NCI-H1048 (cell line): ENCODE measurements at places on chromosomes 13 and 19.

- no peak for DNase-seq
Measured at GRCh38 chr13:31022928-31023530, 90.6 kb downstream of the TEX26 start.

- DNase-seq: peak; percentile 4
Measured at GRCh38 chr13:29362849-29363604, 232.5 kb downstream of the SLC7A1 start.

DNA sequence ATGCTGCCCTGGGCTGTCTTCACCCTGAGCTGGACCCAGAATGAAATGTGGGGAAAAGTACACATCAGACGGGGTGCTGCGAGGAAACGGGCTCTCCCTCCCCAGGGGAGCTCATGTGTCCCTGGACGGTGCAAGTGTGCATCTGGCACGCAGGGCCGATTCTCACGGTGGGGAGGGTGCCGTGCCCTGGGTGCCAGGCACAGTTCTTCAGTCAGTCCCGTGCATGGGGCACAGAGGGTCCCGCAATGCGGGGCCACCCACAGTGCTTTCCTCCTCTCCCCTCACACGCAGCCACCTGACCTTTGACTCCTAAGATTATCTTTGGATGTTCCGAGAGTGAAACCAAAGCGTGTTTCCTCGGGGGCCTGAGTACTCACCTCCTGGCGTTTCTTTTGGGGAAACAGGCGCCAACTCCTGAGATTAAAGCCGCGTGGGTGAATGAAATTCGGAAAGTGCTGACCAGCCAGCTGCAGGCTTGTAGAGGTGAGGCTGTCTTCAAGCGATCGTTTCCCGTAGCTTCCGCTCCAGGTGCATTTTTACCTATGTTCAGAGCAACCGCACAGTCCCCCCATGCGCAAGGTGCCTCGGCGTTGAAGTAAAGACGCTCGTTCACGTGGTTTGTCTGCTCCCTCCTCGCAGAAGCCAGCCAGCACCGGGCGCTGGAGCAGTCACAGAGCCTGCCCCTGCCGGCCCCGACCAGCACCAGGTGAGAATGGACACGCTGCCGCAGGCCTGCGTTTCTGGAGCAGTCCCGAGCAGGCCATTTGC, 17.5 kb upstream of the F7 start:
- DNase-seq: no peak

DNA sequence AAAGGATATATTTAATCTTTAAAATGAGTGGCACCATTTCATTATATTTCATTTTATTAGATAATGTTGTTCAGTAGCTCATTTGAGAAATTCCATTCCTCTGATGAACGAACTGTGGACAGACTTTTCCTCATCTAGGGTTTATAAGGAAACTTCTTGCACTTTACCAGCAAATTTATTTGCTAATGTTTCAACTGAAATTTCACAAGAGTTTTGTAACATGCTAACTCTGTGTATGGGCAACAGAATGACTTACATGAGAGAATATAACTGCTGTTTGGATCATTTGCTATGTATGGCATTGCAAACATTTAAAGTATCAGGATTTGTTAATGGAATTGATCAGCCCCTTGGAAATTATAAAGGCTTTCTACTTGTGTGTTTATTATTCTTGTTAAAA, 3.7 kb upstream of the IRS2 start:
- DNase-seq: no peak

GRCh38 chr19:32453736-32454135, 48.2 kb downstream of the DPY19L3 start:
- DNase-seq: no peak

GRCh38 chr19:3612901-3613741, 6.4 kb upstream of the TBXA2R start:
- no peak for DNase-seq

GRCh38 chr19:33465834-33466233, 55.8 kb downstream of the PEPD start:
- no peak for DNase-seq

DNA sequence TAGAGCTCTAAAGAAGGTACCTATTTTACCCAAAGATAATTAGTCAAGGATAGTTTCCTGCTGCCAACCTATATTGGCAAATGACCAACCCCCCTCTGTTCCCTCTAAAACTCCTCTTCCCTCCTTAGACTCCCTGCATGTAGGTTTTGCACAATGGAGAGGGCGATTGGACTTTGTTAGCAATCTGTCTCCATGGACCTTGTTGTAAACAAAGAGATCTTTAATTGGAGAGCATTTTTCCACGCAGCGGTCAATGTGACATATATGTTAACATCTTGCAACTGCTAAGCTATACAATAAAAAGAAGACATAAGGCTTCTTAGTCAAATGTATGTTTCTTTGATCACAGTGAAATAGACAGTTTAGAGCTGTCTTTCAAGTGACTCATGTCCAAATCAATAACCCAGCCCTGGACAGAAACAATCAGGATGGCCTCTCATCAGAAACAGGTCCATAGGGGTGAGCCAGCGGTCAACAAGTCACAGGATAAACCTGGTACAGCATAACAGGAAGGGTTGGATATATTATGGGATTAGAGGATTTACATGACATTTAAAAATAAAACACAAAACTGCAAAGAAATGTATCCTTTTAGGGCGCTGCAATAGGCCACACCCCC, 69.7 kb upstream of the UBL3 start:
- no peak for DNase-seq

DNA sequence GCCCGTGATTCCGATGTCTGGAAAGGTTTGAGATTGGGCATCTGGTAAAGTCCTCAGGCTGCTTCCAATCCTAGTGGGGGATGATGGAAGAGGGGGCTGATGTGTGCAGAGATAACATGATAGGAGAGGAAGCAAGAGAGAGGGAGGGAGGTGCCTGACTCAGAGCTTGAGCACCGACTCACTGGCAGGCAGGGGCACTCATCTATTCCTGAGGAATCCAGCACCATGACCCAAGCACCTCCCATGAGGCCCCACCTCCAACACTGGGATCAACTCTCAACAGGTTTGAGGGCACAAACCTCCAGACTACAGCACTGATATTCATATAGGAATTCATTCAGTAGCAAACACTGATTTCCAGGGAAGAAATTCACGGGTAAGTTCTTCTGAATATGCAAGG, 5.6 kb upstream of the SIGLEC9 start:
- no peak for DNase-seq

DNA sequence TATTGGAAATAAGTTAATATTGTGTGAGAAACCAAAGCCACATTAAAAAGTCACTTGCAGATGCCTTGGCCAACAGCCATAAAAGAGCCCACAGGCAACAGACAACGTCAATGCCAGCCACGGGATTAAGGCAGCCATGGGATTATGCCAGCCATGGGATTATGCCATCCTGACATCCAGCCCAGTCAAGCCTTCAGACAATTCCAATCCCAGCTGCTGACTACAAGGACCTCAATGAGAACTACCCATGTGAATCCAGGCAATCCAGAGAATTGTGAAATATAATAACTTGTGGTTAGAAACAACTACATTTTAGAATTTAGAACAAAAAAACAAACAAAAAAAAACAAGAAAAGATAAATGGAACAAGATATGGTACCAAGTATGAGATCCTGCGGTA, 356.6 kb downstream of the EFNB2 start:
- DNase-seq: no peak

GRCh38 chr13:46109451-46109850, 4.6 kb upstream of the CPB2 start:
- no peak for DNase-seq

- no peak for DNase-seq
Measured at GRCh38 chr19:10407096-10407495, 3.8 kb upstream of the CDC37 start.

GRCh38 chr19:10372690-10373089, 7.7 kb downstream of the TYK2 start:
- no peak for DNase-seq

DNA sequence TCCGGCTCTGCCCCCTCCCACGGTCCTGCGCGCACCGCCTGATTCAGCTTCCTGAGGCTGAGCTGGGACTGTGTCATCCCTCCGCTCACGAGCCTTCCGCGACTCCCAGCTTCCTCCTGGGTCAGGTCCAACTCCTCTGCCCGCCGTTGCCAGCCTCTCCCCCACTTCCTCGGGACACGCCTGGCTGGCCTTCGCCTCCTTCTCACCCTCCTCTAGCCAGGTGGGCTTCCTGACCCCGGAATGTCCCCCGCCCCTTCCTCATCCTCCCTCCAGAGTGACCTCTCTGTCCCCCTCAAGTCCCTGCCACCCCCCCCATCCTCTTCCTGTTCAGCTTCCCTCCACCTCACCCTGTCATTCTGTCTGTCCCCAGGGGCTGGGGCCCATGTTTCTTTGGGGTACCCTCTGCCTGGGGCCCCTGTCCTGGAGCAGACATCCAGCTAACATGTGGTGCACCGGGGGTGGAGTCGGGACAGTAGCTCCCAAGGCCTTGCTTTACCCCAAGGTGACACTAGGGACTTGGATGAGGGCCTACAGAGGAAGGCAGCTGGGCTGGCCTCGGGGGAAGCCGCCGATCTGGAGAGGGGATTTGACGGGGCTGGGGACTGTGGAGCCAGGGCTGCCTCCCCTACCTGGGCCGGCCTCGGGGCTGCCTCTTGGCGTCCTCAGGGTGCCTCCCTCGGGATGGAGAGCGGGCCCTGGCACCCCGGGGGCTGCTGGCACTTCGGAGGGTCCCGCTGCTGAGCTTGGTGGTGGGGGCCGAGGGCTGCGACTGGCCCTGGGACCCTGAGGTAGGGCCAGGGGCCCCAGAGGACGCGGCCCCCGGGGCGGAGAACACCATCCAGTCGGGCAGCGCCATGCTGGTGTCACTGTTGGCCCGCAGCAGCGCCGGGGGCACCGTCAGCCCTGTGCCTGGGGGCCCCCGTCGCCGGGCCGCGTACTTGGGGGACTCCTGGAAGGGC, 16.5 kb downstream of the SHANK1 start:
- no peak for DNase-seq

GRCh38 chr13:97130190-97130589, 91.9 kb upstream of the MBNL2 start:
- no peak for DNase-seq

- peak; percentile 14 for DNase-seq
Measured at GRCh38 chr13:32314271-32315237, 609 bp downstream of the ZAR1L start.

- no peak for DNase-seq
Measured at GRCh38 chr13:99002172-99002710, 24.4 kb upstream of the DOCK9 start.

DNA sequence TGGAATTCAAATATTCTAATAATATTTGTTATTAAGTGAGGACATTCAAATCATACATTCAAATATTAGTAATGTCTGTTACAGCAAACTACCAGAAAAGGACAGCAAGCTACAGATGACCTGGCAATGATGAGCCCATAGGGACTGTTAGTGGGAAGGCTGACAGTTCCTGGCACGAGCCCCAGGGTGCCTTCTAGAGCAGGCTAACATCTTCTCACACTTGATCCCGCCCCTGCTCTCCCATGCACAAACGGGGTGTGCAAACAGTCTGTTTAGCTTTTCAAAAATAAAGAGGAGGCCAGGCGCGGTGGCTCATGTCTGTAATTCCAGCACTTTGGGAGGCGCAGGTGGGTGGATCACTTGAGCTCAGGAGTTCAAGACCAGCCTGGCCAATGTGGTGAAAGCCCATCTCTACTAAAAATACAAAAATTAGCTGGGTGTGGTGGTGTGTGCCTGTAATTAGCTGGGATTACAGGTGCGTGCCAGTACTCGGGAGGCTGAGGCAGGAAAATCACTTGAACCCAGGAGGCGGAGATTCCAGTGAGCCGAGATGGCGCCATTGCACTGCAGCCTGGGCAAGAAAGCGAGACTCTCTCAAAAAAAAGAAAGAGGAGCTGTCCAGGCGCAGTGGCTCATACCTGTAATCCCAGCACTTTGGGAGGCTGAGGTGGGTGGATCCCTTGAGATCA, 9.6 kb upstream of the GARRE1 start:
- no peak for DNase-seq

DNA sequence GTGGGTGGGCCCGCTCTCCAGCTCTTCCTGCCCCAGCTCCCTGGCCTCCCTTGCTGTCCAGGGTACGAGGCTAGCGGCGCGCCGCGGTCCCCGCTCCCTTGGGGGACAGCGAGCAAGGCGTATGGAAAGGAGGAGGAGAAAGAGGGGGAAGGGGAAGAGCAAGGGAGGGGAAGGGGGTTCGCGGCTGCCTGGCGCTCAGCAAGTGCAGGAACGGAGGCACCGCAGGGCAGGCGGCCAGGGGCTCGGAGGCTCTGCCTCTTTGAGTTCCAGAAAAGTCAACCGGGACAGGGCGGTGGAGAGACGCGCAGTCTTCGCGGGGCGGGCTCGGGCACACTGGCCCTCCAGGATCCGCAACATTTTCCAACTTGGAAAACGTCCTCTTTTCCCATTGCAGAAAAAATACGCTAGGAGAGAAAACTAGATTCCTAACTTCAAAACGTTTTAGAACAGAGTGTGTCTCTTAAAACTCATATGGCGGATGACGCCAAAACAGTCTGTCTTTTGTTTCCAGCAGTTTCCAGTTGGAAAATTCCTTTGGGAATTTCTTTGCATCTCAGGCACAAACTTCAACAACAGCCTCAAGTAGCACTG, 23.1 kb upstream of the TNFRSF19 start:
- no peak for DNase-seq

- DNase-seq: no peak
Measured at GRCh38 chr13:37486171-37486681, 112.3 kb downstream of the POSTN start.

DNA sequence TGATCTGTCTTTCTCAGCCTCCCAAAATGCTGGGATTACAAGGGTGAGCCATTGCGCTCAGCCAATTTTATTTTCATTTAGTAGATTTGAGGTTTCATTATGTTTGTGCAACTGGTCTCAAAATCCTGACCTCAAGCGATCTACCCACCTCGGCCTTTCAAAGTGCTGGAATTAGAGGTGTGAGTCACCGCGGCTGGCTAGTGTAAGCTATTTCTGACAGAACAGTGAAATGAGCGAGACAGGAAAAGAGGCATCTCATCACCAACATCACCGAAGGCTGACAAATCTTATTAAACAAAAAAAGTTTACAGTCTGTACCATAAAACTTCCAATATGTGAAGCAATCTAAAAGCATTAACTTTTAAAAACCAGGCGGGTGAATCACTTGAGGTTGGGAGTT, 12.2 kb upstream of the ZNF888 start:
- no peak for DNase-seq

DNA sequence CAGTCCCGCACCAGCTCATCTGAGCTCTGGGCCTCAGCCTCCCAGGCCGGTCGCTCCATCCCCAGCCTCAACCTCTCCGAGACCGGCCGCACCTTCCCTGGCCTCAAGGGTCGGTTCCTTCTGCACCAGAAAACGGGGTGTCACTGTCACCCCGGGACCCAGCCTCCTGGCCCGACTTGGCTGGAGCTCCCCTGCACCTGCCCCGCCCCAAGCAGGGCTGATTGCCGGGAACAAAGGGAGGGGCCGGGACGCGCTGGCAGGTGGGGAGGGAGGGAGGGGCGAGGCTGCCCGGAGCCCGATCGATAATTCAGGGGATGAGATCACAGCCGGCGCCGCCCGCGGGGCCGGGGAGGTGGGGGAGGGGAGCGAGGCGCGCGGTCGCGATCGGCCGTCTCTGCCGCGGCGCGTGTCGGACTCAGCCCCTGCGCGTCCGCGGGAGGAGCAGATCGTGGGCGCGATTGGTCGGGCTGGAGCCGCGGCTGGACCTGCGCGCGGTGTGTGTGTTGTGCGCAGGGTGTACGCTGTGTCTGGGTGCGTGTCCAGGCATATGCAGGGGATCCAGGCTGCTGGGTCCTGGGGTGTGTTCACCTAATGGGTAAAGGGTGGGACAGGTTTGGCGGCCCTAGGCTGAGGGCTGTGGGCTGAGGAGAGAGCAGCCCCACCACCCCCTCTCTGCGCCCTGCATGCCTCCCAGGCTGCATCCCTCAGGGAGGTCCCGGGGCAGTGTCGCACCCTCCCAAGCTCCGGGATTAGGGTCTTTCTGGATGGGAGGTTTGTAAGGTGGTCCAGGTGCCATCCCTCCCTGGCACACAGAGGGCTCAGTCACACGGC, 1.1 kb upstream of the SHC2 start:
- DNase-seq: no peak
